NCI-H526 (cell line): ENCODE measurements at places on chromosomes 12 and 14.
A peak's percentile ranks its signal among the peaks of the same experiment; 100 is the strongest.

DNA sequence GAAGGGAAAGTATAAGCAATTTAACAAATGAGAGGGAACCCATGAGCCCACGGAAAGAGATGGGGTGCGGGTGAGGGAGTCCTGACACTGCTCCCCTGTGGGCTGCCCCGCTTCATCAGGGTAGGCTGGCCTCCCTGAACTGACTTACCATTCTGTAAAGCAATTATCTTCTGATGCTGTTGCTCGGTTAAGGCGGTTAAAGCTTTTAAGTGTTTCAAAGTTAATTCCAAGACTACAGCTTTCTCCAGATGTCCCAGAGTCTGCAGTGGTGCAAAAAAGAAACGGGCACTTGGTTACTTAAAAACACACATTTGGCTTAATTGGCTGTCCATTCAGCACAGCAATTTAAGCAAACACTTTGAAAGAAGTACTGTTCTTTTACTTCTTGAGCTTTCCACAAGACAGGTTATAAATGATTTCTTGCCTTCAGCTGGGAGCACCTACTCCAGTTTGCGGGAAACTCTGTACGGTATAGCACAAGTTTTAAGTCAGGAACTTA lies 1.3 kb downstream of the BHLHE41 start:
- DNase-seq: no peak

GRCh38 chr12:15919418-15919817 lies 8.3 kb downstream of the DERA start:
- DNase-seq: no peak

GRCh38 chr12:49348781-49349180 lies 2.1 kb downstream of the DNAJC22 start:
- DNase-seq: no peak

- DNase-seq: peak; percentile 95
Measured at GRCh38 chr12:53180220-53180930, at the start of the genes CSAD and ZNF740. Gene CSAD, minus strand, starts transcription at chr12:53180925. Its CDS starts 7,455 bp downstream, at chr12:53173470. Gene ZNF740, plus strand, starts transcription at chr12:53180722. Its CDS starts 1,262 bp downstream, at chr12:53181984.

DNA sequence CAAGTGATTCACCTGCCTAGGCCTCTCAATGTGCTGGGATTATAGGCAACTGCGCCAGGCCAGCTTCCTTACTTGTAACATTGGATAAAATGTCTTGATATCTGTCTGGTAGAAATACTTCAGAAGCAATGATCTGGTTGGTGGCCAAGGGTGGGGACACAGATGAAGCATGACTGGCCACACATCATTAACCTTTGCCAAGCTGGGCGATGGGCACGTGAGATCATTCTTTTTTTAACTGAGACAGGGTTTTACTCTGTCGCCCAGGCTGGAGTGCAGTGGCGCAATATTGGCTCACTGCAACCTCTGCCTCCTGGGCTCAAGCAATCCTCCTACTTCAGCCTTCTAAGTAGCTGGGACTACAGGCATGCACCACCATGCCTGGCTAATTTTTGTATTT lies 31.1 kb downstream of the PLEKHH1 start:
- DNase-seq: no peak

DNA sequence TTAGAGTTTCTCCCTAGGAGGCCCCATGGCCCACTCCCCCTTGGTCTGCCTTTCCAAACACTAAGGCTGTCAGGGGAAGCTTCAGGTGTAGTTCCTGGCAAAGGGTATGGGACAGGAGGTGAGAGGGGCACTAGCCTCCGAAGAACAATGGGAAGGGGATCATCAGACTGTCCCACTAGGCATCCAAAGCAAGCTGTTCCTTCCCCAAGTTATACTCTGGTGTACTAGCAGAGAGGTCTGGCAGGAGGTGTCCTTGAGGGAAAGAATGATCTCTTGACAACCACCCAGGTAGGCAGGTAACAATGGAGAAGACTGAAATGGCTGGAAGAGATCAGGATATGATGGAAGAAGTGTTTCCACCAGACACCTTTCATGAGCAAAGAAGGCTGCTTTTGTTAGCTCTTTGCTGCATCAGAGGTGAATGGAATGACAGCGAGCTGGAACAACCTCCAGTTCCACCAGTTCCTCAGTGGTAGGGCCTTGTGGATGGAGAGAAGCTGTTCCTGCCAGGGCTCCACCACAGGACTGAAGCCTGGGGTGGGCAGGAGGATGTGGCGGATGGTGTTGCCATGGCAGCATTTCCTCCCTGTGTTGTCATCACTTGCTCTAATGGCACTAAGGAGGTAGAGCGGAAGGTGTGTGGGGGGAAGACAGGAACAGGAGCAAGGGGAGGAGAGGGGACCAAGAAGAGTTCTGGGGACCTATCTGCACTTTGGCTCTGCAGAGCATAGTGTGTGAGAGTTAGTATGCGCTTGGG lies 2.3 kb upstream of the AGAP2 start:
- DNase-seq: no peak

- no peak for DNase-seq
Measured at GRCh38 chr14:100537446-100538350, 49.5 kb downstream of the BEGAIN start.

- no peak for DNase-seq
Measured at GRCh38 chr12:108387771-108388170, 48.7 kb upstream of the CMKLR1 start.

DNA sequence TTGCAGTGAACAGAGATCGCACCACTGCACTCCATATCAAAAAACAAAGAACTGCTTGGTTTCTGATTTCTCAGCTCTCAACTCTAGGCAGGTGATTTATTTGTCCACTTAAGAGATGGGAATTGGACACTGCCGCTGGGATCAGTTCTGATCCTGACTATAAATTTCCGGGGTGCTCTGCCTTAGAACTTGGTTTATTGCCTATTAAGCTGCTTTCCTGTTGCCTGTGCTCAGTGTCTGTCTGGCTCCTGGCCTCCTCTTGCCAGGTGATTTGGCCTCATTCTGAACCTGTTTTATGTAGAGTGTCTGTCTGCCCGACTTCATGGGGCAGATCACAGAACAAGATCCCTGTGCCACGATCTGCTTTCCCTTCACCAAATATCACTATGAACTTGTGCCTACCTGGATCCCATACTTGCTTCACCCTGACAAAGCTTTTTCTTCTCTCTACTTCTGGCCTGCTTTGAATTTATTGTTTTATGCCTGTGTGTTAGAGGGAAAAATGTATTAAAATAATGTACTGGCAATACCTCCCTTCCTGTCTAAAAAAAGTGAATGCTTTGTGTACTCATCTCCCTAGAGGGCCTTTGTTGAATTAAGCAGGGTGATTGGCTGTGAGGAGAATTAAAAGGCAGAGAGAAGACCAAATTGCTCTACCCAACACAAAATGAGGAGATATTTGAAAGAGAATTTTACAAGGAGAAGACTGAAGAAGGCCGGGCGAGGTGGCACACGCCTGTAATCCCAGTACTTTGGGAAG lies 27.6 kb downstream of the CDKN1B start:
- DNase-seq: no peak
